Activated CD4-positive, alpha-beta T cell treated with anti-CD3 and anti-CD28 coated beads, Interleukin-2, amount 10 ng/mL, durations not matched to agents 24 days and 14 days (primary cell): ENCODE measurements at places on chromosomes 3 and 15. TPM values are rescaled to one million over a fixed set of nuclear protein-coding genes. Genes with fewer than 3 reads are reported as not detected.
A peak's percentile ranks its signal among the peaks of the same experiment; 100 is the strongest.

FOXL2NB gene
- not detected in 2 replicates for total RNA-seq

RPS17 gene
- 2,675 and 2,728 TPM in 2 replicates for total RNA-seq

DNA sequence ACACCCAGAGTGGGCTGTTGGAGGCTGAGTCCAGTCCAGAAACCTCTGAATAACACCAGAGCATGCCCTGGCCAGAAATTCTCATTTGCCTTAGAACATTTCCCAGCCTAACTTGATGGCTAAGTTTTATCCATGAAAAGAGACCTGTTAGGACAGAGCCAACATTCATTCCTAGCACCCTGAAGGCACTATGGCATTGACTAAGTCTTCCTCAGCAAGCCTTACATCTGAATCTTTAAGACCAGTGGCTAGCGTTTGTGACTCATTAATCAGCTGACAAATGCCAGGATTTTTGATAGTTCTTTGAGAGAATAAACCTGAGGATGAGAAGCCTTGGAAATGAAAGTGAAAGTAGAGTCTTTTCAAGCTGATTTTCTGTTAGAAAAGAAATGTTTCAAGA lies 1087.1 kb upstream of the ALCAM start:
- no peak overlapping the region for H3K27ac ChIP-seq
- peaks cover 7% of the 10 kb centered on the region for H3K4me1 ChIP-seq
- peak overlapping the region; percentile 63 for H3K4me3 ChIP-seq
- H3K36me3 ChIP-seq = no peaks in the 10 kb centered on the region
- no peak for DNase-seq

GRCh38 chr3:156762631-156763185 lies 63.4 kb upstream of the LEKR1 start:
- no peak overlapping the region for H3K27ac ChIP-seq
- no peaks in the 10 kb centered on the region for H3K27me3 ChIP-seq
- H3K4me1 ChIP-seq = peaks cover 6% of the 10 kb centered on the region
- no peak for DNase-seq
- no peak overlapping the region for H3K4me3 ChIP-seq

- H3K27ac ChIP-seq = no peak overlapping the region
- no peaks in the 10 kb centered on the region for H3K4me1 ChIP-seq
- no peaks in the 10 kb centered on the region for H3K27me3 ChIP-seq
- no peaks in the 10 kb centered on the region for H3K36me3 ChIP-seq
- DNase-seq = no peak
- H3K4me3 ChIP-seq = no peak overlapping the region
Observed at GRCh38 chr3:23587513-23587912, 218.2 kb upstream of the UBE2E1 start.

DNA sequence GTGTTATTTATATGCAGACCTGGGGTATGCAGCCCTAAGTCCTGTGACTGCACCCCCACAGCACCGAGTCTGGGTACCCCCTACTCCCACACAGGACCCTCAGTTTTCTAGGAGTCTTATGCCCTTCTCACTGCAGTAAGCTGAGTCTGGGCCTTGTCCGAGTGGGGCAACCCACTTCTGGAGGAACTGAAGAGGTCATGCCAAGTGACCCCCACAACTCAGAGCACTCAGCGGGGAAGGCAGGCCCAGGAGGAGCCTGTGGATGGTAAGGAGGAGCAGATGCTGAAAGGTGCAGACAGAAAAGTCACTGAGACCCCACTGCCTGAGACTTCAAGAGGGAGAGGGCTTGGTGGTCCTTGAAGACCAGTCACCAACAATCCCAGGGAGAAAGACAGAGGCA lies 56.1 kb upstream of the FGD5 start:
- no peak for DNase-seq
- peaks cover 4% of the 10 kb centered on the region for H3K4me1 ChIP-seq
- H3K36me3 ChIP-seq = no peaks in the 10 kb centered on the region
- H3K27me3 ChIP-seq = no peaks in the 10 kb centered on the region
- H3K27ac ChIP-seq = no peak overlapping the region

GRCh38 chr3:47688488-47688887 lies 93.2 kb downstream of the SMARCC1 start:
- H3K4me3 ChIP-seq = no peak overlapping the region
- H3K27me3 ChIP-seq = no peaks in the 10 kb centered on the region
- no peak overlapping the region for H3K27ac ChIP-seq
- peaks cover 54% of the 10 kb centered on the region for H3K36me3 ChIP-seq
- peaks cover 2% of the 10 kb centered on the region for H3K4me1 ChIP-seq
